ENCODE measurements at places on chromosomes 3 and 15.

- no peak for DNase-seq
These were observed 31.5 kb downstream of the NR1D2 start for GRCh38 chr3:23976555-23976954.

DNA sequence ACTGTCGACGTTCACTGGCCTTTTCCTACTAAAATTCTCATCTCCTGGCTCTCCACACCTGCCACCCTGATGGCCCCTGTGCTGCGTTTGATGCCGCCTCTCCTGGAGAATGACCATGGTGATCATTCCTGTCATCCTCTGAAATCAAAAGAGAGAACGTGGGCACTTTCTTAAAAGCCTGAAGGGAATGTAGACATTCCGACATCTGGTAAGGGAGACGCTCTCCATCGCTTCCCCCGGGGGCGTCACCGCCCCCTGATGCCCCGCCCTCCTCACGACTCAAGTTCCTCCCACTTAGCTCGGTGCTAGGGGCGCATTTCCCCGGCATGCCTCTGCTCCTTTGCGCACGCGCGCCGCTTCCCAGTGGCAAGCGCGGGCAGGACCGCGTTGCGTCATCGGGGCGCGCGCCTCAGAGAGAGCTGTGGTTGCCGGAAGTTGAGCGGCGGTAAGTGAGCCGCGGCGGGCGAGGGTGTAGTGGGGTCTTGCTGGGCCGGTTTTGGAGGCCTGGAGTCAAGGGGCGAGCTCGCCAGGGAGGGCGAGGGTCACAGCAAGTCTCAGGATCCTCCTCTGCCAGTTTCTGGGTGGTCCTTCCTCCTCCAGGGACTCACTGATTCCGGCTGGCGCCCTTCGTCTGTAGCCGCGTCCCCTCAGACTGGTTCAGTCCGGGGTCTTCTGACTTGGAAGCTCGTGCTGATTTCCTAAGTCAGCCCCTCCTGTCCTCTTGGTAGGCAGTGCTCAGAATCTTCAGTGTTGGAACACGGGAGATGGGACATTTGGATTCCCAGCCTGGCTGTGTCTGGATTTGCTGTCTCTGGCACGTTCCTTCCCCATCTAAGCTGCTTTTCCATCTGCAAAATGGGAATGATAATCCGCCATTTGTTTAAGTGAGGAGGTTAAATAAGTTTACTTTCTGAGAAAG is at the start of gene ATG7:
ATG7 (plus strand) TSS at position 412 of the 919 bp plus-strand sequence. CDS start 26,299 bp downstream, outside the sequence.
- DNase-seq = peak; percentile 98

DNA sequence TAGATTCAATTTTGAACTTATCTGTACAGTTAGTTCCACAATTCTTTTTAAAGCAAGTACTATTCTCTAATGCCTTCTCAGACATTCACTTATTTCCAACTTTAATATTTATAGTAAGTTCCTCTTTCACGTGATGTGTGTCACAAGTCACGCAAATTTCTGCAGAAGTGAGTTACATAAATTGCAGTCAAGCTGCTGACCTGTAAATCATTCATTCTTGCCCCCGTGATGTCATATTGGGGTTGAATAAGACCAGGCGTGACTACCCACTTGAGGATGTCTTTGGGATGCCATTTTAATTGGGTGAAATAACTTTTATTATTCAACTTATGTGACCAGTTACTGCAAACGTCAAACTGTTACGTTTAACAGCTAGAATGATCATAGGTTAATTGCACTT is 15.1 kb downstream of the PPARG start:
- DNase-seq = no peak

DNA sequence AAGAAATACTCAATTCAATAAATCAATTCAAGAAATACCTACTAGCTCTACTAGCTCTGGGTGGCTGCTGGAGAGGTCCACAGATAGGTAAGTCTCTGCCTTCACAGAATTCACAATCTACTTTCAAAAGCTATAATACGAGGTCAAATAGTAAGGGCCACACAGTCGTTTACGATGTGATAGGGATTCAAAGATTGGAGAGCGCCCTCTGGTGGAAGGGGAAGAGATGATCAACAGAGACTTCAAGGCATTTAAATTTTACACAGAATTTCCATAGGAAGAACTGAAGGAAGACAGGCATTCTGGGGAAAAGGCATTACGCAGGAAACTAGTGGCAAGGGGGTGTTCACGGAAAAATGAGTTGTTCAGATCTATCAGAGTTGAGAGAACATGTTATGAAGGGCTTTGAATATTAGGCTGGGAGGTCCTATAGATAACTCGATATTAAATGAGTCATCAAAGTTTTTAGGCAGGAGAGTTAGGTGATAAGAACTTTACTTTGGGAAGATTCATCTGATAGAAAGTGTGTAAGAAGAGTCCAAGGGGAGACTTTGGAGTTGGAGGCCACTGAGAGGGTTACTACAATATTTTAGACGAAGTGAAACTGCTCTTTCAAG is 128.8 kb downstream of the FRMD5 start:
- DNase-seq = peak; percentile 38

GRCh38 chr3:160686955-160687535 is 10.1 kb downstream of the ARL14 start:
- no peak for DNase-seq

GRCh38 chr15:85788771-85789495 is 5.8 kb downstream of the KLHL25 start:
- no peak for DNase-seq

Measured in CD8-positive, alpha-beta T cell (primary cell).